ENCODE measurements at places on chromosomes 1 and 21.

- DNase-seq = no peak
Observed at GRCh38 chr1:8408151-8408839, 90.4 kb downstream of the SLC45A1 start.

DNA sequence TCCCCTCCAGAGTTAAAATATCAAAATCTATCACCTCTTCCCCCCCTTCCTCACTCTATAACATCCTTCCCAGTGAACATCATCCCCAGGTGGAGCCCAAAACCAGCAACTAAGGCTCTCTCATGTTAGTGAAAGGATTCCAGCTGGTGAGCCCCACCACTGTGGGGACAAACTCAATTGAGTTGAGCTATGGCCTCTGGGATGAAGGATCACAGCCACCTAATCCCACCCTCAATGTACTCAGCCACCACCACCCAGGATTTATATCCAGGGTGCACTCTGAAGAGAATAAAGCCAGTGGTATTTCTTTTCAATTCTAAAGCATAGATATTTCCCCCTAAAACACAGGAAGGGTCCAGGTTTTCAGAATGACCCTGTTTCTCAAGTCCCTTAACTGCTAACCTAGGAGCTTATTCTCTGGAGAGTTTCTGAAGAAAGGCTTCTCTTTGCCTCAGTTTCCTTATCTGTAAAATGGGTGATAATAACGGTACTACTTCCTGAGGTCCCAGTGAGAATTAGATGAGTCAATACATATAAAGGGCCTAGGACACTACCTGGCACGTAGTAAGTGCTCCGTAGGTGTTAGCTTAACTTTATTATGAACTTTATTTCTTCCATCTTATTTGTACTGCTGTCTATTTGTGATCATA lies 15.6 kb upstream of the BOLA1 start:
- no peak for DNase-seq

DNA sequence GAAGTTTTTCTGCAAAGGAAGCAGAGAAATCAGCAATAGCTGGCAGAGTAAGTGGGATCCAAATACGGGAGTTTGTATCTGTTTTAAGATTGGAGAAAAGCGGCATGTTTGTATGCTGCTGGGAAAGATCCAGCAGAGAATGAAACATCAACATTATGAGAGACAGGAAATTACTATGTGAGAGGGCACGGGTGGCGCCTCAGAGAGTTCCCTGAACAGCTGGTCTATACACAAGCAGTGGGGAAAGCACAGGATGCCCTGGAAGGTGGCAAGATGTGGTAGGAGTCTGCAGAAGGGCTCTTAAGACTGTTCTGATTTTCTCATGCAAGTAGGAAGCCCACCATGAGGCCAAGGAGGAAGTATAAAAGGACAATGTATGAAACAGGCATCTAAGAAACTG lies 130.4 kb downstream of the RERE start:
- no peak for DNase-seq

GRCh38 chr1:31932491-31933316 lies 5.5 kb downstream of the PTP4A2 start:
- DNase-seq = no peak

- DNase-seq = no peak
Observed at GRCh38 chr1:229347528-229347927, 4.7 kb upstream of the CCSAP start.

DNA sequence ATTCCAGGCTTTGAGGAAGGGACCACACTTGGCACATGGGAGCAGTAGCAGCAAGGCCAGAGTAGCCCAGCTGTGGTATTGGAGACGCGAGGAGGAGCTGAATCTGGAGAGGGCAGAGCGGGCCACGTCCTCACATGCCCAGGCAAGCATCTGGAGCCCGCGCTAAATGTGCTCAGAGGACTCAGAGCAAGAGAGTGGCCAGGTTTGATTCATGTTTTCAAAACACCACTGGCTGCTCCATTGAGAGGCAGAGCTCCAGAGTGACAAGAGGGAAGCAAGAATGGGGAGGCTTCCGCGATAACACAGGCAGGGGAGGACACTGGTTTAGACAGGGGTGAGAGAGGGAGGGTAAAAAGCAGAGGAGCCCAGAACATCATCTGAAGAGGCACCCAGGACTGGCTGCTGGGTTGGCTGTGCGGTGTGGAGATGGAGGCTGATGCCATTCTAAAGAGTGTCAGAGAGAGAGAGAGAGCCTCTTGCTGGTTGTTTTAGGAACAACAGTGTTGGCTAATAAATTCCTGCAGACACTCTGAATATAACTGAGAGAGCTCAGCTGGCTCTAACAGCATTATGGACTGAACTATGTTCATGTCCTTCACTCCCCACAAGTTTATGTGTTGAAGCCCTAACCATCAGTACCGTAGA lies 32.3 kb downstream of the RCAN1 start:
- DNase-seq = no peak

GRCh38 chr21:33976082-33977016 lies 60.7 kb upstream of the ATP5PO start:
- DNase-seq = peak; percentile 74

DNA sequence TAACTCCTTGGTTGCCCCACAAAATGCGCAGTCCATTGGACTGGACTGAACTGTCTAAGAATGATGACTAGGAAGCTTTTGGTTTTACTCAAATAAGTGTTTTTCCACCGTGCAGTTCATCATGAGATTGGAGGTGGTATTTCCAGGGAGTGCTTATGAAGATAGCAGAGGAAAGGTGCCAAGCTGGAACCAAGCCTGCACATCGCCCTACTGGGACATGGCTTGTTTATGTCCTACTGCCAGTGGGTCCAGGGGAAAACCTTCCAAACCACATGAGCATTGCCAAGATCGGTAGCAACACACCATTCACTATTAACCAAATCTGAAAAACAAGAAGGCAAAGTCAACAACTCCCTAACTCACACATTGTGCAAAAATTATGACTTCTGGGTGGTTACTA lies 54.7 kb upstream of the DSCAM start:
- DNase-seq = no peak

DNA sequence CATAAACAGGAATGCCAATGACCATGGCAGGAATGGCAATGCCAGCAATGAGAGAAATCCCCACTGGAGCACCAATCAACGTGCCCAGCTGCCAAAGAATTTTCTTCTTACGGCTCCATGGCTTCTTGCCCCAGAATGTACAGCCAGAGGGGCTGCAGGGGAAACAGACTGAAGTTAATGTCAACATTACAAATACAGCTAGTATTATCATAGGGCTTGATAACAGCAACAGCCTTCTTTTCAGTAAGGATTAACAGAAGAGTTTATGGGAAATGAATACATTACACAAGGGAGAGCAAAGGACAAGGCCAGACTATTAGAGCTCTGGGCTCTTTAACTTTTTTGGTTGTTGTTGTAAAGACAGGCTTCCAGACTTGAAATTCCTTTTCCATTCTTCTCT lies 18.2 kb downstream of the RNF19B start:
- no peak for DNase-seq

DNA sequence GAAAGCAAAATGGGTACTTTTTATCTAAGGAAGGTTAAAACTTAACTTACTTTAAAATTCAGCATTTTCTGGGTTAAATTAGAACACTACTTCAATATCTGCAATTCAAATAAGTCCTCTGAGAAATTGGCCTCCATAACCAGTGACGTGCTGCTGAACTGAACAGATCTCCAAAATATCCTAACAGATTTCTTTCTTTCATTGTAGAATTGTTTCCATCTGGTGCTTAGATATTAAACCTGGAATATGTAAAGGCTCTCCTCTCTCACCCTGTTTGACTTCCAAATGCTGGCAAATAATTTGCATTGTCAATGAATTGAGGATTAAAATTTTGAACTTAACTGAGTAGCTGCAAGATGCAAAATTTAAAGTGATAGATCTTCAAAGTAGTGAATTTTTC lies 316.9 kb upstream of the CXADR start:
- no peak for DNase-seq

DNA sequence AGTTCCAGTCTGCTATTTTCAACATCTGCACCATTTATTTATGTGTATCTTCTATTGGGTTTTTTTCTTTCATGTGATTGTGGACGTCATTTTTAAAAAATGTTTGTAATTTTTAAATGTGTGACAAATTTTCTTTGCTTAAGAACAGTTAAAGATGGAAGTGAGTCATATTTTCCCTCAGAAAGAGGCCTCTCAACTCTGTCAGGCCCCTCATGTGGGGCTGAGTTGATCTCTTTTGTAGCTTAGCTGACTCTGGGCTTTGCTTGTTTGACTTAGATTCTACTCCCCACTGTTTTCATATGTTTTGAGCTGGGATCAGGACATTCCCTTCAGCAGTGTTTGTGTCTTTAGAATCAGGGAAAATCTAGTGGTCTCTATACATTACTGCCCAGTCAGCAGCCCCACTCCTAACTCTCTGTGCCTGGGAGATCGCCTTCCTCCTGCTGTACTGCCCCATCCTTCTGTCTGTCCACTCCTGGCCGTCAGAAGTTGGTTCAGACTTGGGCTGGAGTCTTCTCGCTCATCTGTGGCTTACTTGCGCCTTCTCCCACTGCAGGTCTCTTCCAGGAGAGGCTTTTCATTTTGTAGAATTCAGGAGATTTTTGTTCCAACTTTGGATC lies 137.4 kb downstream of the DYRK1A start:
- peak; percentile 32 for DNase-seq

DNA sequence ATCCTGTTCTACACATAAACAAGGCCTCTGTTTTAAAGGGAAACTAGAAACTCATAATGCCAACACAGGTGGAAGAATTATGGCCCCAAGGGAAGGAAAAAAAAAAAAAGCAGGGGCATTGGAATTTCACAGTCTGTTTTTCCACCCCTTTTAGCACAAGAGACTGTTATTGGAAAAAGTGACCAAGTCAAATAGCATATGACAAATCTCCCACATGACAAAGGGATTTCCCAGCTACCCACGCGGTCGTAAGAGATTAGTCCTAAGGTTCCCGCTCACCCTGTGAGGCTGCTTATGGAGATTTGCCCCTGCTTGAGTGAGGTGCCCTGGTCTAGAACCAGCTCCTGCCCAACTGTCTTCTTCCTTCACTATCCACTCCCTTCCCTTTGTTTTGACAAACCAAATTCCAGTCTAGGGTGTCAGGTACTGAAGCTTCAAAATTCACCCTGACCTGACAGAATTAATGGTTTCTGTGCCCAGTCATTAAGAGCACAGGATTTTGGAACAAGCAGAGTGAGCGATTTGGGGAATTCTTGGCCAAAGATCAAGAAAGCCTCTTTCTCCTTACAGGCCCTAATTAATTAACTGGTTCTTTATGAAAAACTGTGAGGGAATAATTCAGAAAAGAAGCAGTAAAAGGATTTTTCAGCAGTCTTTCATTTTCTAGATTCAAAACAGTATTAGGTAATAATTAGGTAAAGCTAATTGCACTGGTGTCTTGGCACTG lies 107.3 kb downstream of the NMNAT2 start:
- DNase-seq = peak; percentile 39

- DNase-seq = no peak
Observed at GRCh38 chr1:106879538-106879937, 176.9 kb upstream of the PRMT6 start.

DNA sequence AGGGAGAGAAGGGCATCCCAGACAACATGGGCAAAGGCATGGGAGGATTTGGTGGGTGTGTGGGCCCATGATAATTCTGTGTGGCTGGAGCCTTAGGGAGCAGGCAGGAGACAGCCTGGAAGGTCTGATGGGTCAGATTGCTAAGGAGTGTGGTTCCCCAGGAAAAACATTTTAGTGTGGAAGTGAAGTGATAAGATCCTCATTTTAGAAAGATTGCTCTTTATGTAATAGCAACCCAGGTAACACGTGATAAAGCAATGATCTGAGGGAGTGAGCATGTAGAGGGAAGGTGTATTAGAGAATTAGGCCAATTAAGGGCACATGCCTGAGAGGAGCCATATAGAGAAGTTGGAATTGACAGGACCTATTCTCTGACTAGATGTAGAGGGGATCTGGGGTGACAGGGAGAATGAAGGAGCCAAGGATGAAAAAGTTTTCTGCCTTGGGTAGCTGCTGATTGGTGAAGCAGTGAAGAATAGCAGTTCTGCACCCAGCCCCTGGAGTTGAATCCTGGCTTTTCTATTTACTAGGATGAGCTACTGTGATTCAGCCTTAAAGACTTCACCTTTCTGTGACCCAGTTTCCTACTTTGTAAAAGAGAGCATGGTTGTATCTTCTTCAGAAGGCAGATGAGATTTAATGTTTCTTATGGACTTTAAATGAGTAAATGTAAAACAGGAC lies 18.7 kb upstream of the SLAMF6 start:
- DNase-seq = no peak

- peak; percentile 45 for DNase-seq
Observed at GRCh38 chr1:203342192-203342940, 8.6 kb downstream of the FMOD start.

- no peak for DNase-seq
Observed at GRCh38 chr1:224458996-224459395, 24.4 kb upstream of the WDR26 start.

DNA sequence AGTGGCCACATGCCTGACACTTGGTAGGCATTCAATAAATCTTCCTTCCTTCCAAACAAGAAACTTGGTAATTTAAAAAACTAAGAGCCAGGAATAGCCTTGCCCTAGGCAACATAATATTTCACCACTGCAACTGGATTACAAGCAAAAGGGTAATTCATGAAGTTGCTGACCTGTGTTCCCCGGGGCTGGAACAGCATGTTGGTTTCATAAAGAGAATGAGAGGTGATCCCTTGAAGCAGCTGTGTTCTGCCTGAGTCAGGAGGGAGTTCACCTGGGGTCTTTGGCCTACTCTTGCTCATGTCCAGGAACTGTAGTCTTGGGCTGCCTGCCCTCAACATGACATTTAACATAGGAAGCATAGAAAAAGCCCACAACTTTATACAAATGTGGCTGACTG lies 329.0 kb upstream of the DAB1 start:
- DNase-seq = no peak

- no peak for DNase-seq
Observed at GRCh38 chr1:221473411-221473810, 268.5 kb downstream of the DUSP10 start.

DNA sequence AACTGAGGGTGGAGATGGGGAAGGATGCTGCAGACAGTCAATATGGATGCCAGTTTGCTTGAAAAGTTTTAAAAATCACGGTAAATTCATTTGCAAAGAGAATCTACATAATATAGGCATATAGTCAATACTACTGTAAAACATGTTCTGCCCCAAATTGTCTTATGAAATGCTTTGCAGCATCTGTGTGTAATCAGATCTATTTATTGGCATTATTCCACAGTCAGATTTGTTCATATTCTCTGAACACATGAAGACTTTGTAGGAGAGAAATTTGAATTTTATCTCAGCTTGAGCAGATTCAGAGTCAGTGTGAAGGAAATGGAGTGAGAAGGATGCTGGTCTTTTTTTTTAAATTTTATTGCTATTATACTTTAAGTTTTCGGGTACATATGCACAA lies 88.5 kb downstream of the PLPPR4 start:
- no peak for DNase-seq

DNA sequence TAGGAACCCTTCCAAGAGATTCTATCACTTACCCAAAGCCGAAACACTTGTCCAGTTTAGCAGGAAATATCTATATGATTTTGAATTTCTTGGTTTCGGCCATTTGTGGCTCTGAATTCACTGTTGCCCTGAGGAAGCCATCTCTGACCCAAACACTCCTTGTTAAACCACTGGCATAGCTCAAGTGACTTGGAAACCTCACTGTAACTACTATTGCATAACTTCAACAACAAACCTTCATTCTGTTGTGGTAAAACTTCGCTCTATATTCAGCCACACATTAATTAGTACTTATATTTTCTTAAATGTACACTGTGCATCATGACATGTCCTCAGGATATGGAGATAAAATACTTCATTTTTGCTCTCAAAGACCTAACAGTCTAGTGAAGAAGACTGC lies 63.2 kb downstream of the ST6GALNAC3 start:
- no peak for DNase-seq

GRCh38 chr1:215489771-215490565 lies 77.1 kb upstream of the KCTD3 start:
- DNase-seq = no peak

GRCh38 chr1:8782001-8782620 lies 35.3 kb downstream of the RERE start:
- DNase-seq = no peak

- no peak for DNase-seq
Observed at GRCh38 chr1:89660224-89661061, 27.5 kb downstream of the LRRC8C start.

Data from stimulated activated CD4-positive, alpha-beta T cell treated with anti-CD3 and anti-CD28 coated beads, Interleukin-1b, Interleukin-23, amount 100 ng/mL, for 48 hours (primary cell).